ENCODE measurements at places on chromosomes 13 and 19.

GRCh38 chr13:64546371-64546770 lies 2683.8 kb downstream of the PCDH9 start:
- ATAC-seq: no peak

DNA sequence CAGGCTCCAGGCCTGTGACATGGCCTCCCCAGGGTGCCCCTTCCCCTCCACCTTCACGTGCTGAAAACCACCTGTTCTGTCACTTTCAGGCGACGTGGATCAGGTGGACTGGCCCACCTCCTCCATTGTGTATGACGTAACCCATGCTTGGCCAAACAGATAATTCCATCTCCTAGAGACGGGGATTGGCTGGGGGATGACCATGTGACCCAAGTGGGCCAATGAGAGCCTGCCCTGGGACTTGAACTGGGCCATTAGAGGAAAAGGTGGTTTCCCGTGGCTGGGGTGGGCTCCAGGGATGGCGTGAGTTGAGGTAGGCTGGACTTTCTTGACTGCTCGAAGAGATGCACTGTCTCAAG lies 3.6 kb upstream of the ADAMTSL5 start:
- no peak for ATAC-seq

DNA sequence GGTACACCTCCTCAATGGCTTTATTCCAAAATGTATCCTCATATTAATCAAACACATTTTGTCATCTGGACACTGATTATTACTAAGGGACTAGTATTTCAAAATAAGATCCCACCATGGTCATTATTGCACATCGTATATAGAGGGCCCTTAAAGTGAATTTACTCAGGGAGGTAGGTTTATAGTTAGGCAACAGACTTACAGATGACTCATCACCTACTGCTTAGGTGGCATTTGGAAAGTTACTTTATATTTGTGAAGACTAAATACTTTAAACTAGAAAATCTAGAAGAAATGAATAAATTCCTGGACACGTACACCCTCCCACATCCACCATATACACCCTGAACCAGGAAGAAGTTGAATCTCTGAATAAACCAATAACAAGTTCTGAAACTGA lies 353.0 kb downstream of the KCTD12 start:
- no peak for ATAC-seq

DNA sequence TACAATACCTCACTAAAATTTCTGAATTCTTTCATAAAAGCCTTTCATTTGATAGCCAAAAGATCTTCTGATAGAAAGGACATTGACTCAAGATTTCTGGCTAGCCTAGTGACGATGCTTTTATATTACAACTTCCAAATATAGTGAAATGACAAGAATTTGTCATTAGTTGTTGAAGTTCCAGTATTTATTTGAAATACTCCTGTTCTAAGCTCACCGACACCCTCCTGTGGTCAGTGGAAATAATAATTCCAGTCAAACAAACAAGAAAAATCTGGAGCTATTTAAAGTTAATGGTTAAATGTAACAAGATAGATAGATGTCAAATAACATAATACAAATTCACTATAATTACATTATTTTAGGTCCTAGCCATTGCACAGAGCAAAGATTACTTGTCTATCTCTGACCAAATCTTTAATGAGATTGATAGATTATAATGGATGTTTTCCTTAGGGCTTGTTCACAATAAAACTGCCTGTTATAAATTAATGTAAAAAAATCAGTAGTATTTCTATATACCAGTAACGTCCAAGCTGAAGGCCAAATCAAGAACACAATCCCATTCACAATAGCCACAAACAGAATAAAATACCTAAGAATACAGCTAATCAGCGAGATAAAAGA lies 195.5 kb downstream of the RGCC start:
- no peak for ATAC-seq

- ATAC-seq: no peak
These were observed 1041.0 kb downstream of the UQCRFS1 start for GRCh38 chr19:28171983-28172382.

DNA sequence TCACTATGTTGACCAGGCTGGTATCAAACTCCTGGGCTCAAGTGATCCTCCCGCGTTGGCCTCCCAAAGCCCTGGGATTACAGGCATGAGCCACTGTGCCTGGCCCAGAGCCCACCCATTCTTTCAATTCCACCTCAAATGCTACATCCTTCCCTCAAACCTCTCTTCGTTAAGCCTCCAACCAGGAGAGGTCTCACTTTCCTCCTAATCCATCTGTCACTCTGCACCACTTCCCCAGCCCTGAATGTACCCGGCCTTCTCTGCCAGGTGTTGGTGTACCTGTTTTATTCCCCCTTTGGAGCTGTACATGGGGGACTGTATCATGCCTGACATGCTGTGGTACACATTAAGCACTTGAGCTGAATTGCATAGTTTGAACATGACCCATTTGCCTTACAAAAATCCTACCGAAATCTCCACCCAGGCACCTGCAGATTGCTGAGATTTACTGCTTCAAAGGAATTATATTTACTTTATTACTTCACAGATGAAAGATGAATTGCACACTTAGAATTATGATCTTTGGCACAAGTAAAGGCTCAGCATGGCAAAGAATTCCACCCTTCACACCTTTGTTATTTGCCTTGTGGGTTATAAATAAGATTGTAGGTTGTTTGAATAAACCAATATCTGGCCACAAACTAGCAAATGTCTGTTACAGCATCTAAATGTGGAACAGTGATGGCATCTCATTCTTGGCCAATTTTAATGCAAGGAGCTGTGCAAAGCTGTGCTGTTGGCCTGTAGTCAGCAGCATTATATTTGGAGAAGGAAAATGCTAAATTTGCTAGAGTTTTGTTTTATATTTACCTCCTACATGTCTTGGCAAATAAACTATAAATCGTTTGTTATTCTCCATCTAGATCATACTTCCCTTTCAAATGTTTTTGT lies 15.6 kb upstream of the WASF3 start:
- ATAC-seq: no peak

Measured in esophagus mucosa (tissue), 1 donor.